Right cardiac atrium (tissue), 5 donors: ENCODE measurements at places on chromosomes 3 and 15. TPM values are rescaled to one million over a fixed set of nuclear protein-coding genes. Genes with fewer than 3 reads are reported as not detected.

- no peak for DNase-seq
These were observed 230.1 kb downstream of the EBLN2 start for GRCh38 chr3:73291541-73291940.

- DNase-seq: no peak
These were observed 219.7 kb upstream of the LINGO1 start for GRCh38 chr15:77852241-77853007.

GRCh38 chr3:168973897-168974296 lies 689.6 kb downstream of the MECOM start:
- no peak for DNase-seq

- DNase-seq: no peak
These were observed 64.7 kb downstream of the EOMES start for GRCh38 chr3:27657404-27657803.

The A4GNT gene
- polyA plus RNA-seq: not detected

The GOLGA6D gene
- not detected for polyA plus RNA-seq
